Right forelimb (tissue), 1 donor: ENCODE measurements at places on chromosomes 2 and 18.

DNA sequence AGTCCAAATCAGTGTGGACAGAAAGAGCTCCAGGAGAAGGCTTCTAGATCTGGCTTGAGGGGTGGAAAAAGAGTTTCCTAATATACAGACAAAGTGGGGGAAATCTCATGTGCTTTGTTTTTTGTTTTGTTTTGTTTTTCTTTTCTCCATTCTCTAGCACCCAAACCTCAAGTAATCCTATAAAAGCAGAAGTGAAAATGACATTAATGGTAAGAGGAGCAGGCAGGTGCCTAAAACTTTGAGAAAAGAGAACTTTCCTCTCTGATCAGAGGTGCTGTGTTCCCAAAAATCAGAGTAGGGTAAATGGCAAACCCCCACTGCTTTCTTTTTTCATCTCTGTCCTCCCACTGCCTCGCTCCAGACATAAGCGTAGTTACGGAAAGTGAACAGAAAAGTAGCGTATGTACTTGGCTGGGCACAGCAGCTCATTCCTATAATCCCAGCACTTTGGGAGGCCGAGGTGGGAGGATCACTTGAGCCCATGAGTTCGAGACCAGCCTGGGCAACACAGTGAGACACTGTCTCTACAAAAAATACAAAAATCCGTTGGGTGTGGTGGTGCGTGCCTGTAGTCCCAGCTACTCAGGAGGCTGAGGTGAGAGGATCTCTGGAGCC is 77.8 kb downstream of the FAM161A start:
- DNase-seq: no peak

DNA sequence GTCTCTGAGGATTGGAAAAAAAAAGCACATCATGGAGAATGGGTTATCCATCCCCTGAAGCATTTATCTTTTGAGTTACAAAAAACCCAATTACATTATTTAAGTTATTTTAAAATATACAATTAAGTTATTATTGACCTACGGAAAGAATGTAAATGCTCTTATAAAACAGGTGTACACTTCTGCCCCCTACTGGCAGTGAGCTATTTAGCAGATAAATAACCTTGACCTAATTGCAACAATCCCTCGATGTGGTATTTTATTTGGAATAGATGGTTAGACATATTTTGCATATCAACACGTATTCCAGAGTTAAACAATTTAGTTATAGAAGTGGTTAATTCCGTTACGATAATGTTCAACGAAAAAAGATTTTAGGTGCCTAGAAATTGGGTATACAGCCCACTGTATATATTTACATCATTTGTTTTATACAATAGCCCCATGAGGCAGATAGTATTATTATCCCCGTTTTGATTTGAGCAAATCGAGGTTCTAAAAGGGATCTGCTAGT is 9.1 kb upstream of the DAW1 start:
- DNase-seq: no peak

DNA sequence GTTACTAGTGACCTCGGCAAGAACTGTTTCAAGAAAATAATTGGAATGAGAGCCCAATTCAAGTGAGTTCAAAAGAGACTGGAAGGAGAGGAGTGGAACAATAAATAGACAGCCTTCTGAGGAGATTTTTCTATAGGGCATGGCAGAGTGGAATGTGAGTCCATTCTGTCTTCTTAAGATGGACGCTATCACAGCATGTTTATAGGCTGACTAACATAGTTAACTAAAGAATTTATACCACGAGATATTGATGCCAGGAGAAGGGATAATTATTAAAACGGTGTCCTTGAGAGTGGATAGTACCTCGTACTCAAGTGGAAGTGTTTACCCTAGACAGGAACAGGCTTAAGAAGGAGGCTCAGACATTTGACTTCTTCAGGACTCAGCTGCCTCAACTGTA is 143.5 kb upstream of the RBBP8 start:
- DNase-seq: no peak

GRCh38 chr2:42547014-42547413 is 21.4 kb upstream of the MTA3 start:
- no peak for DNase-seq

DNA sequence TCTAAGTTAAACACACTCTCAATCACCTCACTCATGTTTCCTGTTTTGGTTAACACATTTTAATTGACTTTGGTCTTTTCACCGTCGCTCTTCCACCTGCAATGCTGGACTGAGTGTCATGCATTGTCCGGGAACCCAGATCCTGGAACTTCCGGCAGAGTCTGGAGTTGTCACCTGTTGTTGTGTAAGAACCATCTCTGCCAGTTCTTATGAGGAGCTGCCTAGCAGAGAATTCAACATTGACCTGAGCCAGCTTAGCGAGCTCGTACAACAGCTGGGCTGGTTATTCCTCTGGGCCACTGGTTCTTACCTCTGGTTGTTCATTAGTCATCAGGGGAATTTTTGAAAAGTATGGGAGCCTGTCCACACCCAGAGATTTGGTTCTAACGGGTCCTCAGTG is 75.7 kb downstream of the BCL2L11 start:
- DNase-seq: no peak

GRCh38 chr2:37800176-37800858 is 124.8 kb upstream of the RMDN2 start:
- DNase-seq: no peak

- no peak for DNase-seq
These were observed 72.2 kb upstream of the TMEM87B start for GRCh38 chr2:111982822-111983221.

GRCh38 chr2:201007584-201007998 is 44.1 kb upstream of the ORC2 start:
- DNase-seq: no peak
